NCI-H2227 treated with DMSO at 0.1 percent for 48 hours (cell line): ENCODE measurements at places on chromosomes 12 and 14.

DNA sequence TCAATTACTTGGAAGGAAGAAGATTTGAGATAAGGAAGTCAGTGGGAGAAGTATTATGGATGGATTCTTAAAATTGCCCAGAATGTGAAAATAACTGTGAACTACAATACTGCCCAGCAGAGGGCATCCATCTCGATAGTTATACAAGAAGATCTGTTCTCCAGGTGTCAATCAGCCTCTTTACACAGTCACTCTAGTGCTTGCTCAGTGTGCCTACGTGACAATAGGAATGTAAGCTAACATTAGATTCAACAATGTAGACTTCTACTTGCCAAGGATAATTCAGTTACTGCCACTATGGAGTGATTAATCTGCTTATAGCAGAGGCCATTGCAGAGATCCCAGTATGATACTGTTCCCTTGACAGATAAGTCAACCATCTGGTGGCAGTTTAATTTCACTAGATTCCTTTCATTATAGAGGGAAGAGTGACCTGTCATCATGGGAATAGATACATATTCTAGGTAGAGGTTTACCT lies 10.6 kb upstream of the MAP4K5 start:
- peak; percentile 65 for DNase-seq

DNA sequence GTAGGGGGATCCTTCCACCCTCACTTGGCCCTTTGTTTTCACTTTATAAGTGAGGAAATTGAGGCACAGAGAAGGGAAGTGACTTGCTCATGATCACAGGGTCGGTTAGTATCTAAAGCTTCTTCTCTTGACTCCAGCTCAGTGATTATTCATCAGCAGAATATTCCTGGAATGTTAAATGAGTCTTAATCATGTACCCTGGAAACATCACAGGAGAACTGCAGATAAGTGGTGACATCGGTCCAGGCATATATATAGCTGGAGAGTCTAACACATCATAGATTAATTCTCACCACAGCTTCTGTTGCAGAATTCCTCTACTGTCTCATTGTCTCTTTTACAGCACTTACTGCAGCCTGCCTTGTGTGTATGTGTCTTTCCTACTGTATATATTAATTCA lies 69.9 kb downstream of the PAH start:
- DNase-seq: no peak

DNA sequence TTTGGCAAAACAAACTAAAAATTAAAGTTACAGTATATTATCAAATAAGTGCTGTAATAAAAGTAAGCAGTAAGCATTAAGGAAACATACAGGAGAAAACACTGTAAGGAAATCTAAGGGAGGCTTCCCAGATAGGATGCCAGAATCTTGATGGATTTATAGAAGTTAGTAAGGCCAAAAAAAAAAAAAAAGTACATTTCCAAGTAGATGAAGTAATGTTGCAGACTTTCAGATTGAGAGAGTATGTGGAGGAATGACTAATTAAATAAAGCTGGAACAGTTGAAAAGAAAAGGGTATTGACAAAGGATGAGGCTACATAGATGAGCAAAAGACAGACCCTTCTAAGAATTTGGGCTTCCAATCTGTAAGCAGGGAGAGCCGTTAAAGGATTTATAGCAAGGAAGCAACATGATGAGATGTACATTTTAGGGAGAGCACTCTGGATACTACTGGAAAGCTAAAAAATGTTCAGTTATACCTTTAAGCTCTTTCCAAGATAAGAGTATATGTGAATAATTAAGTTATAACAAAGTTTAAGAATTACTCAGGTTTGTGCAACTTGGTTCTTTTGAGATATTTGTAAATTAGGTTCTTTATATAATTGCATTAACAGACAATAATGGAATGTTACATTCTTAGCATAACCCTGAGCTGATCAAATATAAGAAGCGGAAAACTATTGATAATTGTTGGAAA lies 87.5 kb upstream of the MON2 start:
- no peak for DNase-seq

GRCh38 chr12:8508223-8508622 lies 5.1 kb upstream of the CLEC4D start:
- DNase-seq: no peak

GRCh38 chr14:79764323-79764722 lies 447.0 kb downstream of the DIO2 start:
- no peak for DNase-seq

DNA sequence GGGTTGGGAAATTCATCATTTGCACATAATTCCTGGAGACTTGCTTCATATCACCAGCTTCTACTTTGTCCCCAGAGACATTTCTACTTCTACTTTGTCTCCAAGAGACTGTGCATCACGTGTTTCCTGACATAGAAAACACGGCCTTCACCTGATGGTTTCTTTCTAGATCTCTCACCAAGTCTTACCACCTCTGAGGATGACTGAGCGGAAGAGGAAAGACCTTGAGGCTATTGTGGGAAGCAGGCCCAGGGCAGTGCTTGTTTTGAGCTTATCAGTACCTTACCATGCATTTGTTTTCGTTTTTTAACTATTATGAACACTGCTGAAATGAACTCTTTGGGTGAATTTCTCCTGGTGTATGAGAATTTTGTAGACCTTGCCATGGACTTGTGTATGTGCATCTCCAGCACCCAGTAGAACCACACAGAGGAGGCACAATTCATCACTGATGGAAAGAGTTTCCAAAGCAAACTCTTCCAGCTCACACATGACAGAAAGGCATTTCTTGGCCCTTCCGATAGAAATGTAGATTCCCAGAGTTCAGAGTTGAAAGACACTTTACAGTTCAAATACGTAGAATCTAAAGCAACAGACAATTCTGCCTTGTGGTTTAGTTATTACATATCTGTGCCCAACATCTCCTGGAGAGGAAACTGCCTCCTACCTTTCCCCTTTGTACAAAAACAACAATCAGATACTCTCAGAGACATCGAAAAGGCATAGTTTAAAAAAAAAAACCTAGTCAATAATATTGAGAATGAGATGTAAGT lies 434.7 kb downstream of the FUT8 start:
- DNase-seq: no peak

- DNase-seq: no peak
These were observed 16.7 kb downstream of the KMT2D start for GRCh38 chr12:49043856-49044258.

- DNase-seq: no peak
These were observed 352.0 kb downstream of the ZFP36L1 start for GRCh38 chr14:68440820-68441219.

GRCh38 chr14:64722842-64723447 lies 18.7 kb downstream of the PLEKHG3 start:
- DNase-seq: no peak

GRCh38 chr12:132170094-132170636 lies 25.9 kb downstream of the NOC4L start:
- no peak for DNase-seq

DNA sequence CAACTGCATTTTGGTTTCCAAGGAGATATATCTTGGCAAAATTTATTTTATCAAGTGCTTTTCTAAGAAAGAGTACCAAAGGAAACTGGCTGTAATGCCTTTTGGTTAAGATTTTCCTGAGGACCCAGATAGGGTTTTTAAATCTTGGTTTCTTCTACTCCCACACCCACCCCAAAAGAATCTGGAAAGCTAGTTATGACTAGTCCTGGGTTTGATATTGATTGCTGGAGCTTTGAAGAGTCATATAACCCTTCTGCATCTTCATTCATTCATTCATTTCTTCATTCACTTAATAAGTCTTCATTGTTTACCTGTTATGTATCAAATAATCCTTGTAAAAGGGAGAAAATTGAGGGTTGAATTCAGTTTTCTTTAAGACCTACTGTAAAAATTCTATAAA lies 425.2 kb downstream of the PCNX1 start:
- DNase-seq: no peak

DNA sequence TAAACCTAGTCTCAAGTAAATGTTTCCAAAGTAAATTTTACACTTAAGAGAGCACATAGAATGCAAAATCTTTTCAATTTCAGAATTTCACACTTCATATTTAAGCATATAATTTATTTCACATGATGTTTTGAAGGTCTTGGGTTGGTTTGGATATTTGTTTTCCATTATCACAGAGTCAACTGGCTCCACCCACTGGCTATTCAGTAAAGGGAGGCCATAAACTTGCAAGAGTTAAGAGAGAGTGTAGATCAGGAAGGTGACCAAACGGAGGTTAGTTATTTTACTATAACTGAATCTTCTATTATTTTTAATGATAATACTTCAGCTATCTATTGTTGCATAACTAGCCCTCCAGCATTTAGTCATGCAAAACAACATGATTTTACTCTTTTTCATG lies 6.2 kb upstream of the CPNE8 start:
- no peak for DNase-seq

GRCh38 chr12:28032811-28033537 lies 60.4 kb upstream of the PTHLH start:
- DNase-seq: no peak

DNA sequence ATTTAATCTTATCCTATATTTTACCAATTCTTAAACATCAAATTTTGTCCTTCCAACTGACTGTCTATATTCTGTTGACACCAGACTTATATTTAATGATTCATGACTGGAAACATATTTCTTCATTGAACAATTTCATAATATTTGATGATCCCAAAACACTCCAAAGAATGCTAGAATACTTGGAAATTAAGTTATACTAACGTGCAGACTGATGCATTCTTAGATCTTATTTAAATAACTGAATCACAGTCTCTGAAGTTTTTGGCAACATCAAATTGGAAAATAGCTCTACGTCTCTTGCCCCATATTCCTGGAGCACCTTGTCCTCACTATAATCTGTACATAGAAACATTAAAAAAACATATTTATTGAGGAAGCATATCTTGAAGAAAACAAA lies 127.4 kb downstream of the HMGA2 start:
- DNase-seq: no peak
